ENCODE measurements at places on chromosomes 1 and 21. TPM values are rescaled to one million over a fixed set of nuclear protein-coding genes. Genes with fewer than 3 reads are reported as not detected.

The FMO5 gene
- 0.76 TPM for total RNA-seq

The ADAMTS4 gene
- 16.0 TPM for total RNA-seq

The GPBP1L1 gene
- 99.1 TPM for total RNA-seq

The ELAVL4 gene
- total RNA-seq: not detected

The FOXD3 gene
- not detected for total RNA-seq

All from epithelial cell of umbilical artery (primary cell).